Brain (organoid and tissue), 16 donors: ENCODE measurements at places on chromosomes 11 and 22. TPM values are rescaled to one million over a fixed set of nuclear protein-coding genes. Genes with fewer than 3 reads are reported as not detected.
A peak's percentile ranks its signal among the peaks of the same experiment; 100 is the strongest.

The EHBP1L1 gene
- 8.2 TPM for polyA plus RNA-seq

- DNase-seq, result no peak
These were observed 31.2 kb downstream of the LDLRAD3 start for GRCh38 chr11:35974882-35975589.

The SCT gene
- polyA plus RNA-seq, result not detected

GRCh38 chr11:43278193-43278956 lies 33.4 kb upstream of the API5 start:
- peak; percentile 75 for DNase-seq

The CDKN1C gene
- 323 TPM for polyA plus RNA-seq

GRCh38 chr22:49946612-49947295 lies 13.8 kb upstream of the PIM3 start:
- peak; percentile 29 for DNase-seq

DNA sequence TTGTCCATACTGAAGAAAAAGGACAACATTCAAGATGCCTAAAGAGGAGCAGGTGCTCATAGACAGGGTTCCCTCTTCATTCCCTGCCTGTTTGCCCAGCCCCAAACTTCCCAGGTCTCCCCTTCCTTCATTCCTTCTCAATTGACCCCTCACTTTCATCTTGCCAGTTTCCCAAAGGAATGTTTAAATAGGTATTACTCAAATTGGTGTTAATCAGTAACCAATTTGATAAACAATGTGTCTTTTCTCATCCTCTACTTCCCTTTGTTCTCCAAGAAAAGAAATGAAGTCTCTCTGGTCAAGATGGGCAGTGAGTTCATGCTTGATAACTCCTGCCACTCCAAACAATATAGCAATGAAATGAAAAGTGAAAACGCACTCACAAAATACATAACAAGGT lies 101.9 kb downstream of the TMPRSS5 start:
- no peak for DNase-seq

- DNase-seq, result peak; percentile 49
These were observed 24.6 kb upstream of the WNT7B start for GRCh38 chr22:46001426-46002106.

The TMEM151A gene
- polyA plus RNA-seq, result 54.6 TPM

DNA sequence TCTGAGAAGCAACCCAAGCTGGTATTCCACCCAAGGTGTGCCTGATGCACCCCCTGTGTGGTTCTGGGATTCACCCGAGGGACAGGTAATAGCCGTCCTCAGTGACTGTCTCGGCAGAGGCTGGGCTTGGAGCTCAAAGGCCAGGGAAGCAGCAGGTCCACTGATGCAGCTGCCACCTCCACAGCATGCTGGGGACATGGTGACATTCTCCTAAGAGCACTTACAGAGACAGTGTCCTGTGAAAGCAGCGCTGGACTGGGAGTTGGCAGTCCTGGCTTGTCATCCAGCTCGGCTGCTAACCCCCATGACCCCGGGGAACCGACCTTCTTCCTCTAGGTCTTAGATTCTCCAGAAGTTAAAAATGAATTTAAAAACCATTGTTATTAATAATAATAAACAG lies 72.8 kb downstream of the RPUSD4 start:
- DNase-seq, result no peak

- DNase-seq, result no peak
These were observed 67.8 kb upstream of the DDI1 start for GRCh38 chr11:103968685-103969084.

DNA sequence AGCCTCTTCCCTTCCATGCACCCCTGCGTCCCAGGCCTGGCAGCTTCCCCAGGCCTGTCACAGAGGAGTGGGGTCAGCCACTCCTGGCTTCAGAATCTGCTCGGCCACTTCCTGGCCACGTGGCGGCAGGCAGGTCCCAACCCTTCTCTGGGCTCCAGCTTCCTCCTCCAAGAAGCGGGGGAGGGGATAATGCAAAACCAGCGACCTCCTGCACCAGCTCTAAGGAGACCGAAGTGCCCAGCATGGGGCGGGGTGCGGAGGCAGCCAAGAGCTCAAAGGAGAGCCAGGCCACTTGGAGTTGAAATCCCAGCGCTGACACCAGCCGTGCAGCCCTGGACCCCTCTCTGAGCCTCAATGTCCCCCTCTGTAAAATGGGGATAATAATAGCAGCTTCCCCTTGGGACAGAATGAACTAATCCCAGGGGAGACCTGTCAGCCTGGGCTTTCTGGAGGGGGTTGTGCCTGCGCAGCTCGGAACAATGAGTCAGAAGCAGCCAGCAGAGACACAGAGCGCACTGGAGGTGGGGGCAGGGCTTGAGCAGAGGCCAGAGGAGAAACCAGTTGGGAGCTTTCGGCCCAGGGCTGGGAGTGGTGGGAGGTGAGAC lies 22.8 kb upstream of the PICK1 start:
- no peak for DNase-seq

GRCh38 chr11:2314136-2314524 lies 12.3 kb downstream of the TSPAN32 start:
- DNase-seq, result no peak

DNA sequence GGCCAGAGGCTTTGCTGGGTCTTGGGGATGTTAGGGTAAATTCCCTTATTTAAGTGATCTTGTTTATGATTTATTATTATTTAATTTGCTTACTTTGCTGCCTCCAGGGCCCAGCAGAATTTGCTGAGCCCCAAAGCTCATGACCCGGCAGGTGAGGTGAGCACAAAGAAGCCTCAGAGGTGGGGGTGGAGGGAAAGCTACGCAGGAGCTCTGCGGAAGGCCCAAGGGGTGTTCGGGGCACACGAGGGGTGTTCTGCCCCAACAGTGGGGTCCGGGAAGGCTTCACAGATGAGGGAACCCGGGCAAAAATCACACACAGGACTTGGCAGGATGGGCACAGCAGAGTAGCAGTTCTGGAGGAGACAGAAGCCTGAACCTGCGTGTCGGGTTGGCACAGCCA lies 6.7 kb upstream of the LINC01488 start:
- no peak for DNase-seq

DNA sequence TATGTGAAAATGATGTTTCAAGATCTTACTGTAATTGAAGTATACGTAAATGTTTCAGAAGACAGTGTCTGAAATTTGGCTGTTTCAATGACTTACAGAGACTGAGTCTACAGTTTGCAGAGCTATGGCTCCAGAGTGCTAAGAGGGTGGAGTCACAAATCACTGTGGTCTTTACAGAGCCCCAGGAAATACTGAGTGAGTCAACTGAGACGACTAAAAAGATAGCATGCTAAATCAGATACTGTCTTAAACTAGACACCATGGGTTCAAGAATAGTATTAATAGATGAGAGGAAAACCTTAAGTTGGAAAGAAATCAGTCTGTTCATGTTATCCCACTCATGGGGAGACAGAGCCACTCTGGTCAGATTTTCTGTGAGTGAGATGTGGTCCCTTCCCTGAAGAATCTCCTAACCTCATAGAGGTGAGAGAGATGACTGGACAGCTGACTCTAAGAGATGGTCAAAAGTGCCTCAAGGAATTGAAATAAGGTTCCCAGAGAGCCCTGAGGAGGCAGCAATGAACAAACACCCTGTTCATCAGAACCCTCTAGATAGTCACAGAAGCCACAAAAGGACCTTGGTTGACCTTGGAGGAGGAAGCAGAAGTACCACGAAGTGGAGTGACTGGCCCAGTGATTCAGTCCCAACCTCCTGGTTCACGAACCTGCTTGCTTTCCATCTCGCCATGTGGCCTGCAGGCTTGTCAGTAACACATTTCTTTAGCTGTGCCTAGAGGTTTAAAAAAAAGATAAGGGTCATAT lies 30.2 kb downstream of the C11orf91 start:
- no peak for DNase-seq
